ENCODE measurements at places on chromosomes 6 and 20.

DNA sequence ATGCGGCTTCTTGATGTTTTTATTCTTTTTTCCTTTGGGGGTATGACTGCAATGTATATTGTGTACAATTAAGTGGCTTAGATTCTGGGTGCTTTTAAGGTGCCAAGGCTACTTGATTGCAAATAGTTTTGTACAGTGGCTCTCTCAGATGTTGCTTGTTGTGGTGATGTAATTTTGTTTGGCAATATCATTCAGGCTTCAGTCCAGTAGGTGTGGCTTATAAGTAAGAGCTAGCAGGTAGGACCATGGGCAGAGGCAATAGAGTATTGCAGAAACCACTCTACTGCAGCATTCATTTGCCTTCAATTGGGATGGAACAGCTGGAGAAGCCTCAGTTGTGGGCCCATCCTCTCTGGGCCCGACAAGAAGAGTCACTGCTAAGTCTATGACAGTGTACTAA is 407.9 kb upstream of the MAN1A1 start:
- no peak for DNase-seq

DNA sequence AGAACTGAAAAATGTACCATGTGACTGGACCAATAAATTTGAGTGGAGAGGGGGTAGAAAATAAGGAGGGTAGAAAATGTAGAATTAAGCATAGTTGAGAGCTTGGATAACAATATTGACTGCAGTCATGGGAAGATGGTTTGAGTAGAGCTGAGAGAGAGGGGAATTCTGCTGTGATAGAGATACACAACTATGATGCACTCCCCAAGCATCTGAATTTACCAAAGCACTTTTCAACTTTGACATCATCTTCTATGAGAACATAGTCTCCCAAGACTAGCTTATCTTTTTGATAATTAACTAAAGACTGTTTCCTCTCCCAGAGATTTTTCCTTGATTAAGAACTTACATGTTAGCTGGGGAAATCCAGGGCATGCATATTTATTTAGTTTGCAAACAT is 103.1 kb downstream of the TNFRSF21 start:
- DNase-seq: no peak

DNA sequence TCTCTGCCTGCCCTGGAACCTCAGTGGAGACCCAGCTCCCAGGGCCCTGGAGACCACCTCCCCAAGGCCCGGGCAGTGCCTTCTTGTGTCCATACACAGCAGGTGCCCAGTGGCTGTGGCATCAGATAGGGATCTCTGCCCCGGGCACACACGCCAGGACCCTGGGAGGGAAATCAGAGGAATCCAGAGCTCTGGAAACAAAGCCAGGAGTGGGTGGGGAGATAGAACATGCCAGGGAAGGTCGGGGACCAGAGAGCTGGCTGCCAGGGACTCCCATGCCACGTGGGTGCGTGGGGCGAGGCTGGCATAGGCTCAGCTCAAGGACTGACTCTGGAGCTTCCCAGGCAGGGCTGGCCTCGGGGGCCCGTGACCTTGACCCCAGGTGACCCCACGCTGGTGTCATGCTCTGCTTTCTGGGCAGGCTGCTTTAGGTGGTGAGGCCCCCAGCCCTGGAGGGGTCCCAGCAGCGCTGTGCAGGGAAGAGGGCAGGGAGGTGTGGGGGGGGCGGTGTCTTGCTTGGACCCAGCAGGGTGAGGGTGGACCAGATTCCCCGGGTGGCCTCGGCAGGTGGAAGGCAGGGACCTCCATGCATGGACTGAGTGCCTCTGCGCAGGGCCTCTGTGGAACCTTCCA is 17.6 kb upstream of the GATA5 start:
- DNase-seq: no peak

DNA sequence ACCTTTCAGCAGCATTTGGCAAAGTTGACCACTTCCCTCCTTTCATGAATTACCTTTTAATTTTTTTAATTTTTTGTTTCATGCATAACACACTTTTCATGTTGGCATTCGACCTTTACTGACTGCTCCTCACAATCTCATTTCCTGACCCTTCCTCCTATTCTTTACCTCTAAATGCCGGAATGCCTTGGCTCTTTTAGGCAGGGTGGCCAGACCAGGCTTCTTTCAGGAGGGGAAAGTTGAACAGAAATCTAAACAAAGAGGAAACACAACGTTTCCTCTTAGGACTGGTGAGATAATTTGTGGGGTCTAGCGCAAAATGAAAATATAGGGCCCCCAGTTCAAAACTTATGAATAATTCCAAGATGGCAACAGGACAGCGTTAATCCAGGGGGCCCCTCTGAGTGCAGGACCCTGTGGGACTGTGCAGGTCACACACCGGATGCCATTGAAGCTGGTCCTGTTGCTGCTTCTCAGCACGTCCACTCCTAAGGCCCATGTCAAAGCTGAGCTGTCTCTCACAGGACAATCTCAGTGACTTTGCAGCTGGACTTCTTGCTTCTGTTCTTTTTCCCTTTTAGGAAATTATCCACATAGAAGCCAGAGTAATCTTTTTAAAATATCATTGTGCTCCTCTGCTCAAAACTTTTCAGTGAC is 313.8 kb downstream of the HDGFL1 start:
- no peak for DNase-seq

DNA sequence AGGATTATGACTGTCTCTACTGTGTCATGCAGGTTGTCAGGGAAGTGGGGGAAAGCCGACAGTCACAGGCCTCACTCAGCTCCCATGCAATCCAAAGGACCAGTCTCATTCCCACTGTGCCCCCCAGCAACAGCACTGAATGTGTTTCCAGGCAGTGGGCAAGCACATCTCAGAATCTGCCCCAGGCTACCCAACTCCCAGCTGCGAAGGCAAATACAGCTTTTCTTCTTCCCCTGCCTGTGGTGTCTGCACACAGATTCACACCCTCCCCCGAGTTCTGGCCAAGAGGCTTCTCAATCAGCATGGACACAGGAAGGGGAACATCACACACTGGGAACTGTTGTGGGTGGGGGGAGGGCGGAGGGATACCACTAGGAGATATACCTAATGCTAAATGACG is 75.3 kb downstream of the SNAP91 start:
- DNase-seq: no peak

DNA sequence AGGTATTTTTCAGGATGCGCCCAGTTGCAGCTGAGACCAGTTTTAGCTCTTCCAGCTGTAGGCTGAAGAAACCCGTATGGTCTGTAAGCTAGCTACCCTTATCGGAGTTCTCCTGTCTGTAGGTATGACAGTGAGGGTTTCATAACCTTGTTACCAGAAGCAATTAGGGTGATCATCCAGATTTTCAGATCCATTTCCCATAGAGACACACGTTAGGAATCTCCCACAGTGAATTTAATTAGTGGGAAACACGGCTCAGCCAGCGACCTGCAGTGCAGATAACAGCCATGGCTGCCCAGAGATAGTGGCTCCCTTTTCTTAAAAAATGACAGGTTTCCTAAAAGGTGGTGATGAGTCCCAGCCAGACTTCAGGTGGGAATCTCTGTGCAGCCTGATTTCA is 111.1 kb downstream of the BTBD3 start:
- no peak for DNase-seq

DNA sequence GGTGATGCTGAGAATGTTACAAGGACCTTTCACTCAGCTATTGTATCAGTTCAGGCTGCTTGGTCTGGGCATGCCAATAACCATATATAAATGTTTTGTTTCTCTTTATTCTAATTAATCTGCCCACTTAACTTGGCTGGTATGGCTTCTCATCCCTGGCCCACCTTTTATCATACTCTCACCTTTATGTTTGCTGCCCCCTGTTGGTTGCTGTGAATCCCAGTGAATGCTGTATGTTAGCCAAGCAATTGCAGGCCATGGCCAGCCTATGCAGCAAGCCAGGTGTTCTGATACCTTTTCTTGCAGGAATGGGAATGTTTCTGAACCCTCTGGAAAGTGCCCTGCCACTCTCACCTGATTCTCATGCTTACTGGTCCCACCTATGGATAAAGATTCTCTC is 54.6 kb downstream of the PCSK2 start:
- DNase-seq: no peak

GRCh38 chr6:152201120-152201519 is 393.6 kb downstream of the ESR1 start:
- DNase-seq: no peak

DNA sequence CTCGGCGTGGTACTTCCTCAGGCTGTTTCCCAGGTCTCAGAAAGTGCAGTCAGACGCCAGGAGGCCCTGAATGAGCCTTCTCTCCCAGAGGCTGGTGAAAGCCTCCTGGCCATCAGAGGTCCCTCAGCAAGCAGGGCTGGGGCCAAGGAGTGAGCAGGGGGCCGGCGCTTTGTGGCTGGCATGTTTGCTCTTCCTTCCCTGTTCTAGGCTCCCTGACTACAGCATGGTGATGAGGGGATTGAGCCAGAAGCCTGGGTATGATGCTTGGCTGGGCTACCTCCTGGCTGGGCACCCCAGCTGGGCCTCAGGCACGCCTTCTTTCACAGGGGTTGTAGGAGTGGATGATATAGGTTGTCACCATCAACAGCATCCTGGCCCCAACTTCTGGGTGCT is 11.7 kb upstream of the DNAJC5 start:
- DNase-seq: no peak

- DNase-seq: no peak
Observed at GRCh38 chr20:25198663-25199383, 3.3 kb downstream of the ENTPD6 start.

DNA sequence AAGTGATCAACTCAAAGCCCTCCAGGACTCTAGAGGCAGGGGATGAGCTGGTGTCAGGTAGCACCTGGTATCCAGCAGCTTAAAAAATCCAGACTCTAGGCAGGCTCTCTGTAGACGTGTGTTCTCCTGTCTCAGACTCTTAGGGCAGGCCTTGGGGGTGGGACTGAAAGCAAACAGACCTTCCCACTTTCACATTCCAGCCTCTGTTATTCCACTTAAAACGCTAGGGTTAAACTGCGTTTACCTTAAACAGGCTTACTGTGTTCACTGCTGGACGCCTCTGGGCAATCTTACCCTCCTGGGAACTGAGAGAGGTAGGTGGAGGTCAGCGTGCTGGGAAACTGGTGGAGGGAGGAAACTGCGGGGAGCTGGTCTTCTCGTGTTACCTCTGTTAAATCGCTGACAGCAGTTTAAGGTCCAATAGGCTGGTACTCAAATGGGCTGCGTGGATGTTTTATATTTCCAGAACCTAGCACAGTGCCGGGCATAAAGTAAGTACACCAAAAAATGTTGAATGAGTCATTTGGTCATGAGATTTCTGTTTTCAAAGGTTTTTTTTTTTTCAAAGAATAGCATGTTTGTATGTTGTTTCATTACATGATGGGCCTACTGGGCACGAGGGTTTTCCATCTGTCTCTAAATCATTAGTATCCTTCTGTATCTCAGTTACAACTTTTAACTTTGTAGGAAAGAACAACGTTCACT is at the start of gene GCNT2:
Gene GCNT2 (plus strand): TSS at position 248 of the 705 bp plus-strand sequence. CDS start 7,561 bp downstream, outside the sequence.
- no peak for DNase-seq

DNA sequence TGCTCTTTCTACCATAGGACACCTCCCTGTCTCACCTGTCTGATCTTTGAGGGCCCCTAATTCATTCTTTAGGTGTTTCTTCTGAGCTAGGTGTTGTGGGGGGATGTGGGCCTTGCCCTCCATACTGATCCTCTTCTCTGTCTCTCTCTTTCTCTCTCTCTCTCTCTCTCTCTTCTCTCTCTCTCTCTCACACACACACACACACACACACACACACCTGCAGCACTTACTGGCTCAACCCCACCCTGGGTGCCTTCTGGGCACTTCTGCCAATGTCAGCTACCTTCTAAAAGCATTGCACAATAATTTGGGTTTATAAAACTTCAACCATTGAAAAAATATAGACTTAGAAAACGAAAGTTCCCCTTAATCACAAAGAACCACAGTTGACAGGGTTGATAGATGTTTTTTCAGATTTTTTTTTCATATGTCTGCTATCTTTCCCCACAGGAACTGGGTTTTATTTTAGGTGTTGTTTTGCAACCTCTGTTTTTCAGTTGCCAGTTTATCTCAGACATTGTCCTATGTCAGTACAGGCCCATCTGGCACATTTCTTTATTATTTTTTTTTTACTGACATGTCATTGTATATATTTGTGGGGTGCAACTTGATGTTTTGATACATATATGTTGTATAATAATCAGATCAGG is 28.1 kb downstream of the PKIG start:
- DNase-seq: no peak

DNA sequence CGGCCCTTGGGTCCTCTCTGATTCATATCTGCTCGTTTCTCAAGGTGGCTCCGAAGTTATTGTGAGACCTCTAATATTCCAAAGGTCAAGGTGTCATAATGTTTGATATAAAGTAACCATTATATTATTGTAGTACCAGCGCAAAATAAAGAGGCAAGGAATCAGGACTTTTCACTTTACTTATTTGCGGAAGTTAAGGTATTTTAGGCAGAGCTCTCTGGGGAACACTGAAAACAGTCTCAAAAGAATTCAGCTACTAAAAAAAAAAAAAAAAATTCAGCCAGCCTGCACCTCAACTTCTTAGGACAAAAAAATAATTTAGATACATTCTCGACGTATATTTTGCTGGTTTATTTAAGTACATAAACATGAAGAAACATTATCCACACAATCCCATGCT is 2.4 kb downstream of the OSER1 start:
- DNase-seq: no peak

GRCh38 chr6:15752820-15753219 is 90.0 kb upstream of the DTNBP1 start:
- no peak for DNase-seq

DNA sequence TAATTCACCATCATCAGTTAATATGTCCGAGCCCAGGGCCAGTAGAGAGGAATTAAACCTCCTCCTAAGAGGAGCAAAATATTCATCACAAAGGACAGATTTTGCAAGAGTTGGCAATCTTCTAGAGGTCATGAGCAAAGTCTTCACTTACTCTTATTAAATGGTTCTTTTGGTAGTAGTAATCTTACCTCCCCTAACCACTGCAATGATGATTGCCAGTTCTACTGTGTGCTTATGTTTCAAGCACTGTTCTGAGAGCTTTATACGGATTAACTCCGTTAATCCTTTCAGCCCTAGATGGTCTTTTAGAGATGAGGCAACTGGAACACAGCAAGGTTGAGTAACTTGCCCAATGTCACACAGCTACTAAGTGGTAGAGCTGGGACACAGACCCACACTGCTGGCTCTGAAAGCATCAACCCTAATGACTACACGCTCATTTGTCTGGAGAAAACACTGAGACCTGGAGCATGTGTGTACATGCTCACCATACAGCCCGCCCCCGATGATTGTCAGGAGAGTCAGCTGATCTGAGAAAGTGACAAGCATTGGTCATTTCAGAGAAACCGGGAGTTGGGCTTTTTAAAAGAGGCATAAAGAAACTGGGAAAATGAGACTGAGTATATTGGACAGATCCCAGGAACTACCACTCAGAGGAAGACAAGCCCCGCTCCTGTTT is 276.0 kb downstream of the NRN1 start:
- DNase-seq: no peak

- DNase-seq: no peak
Observed at GRCh38 chr6:164982389-164982788, 327.0 kb downstream of the C6orf118 start.

GRCh38 chr6:139778688-139779087 is 404.2 kb upstream of the CITED2 start:
- DNase-seq: peak; percentile 50

- DNase-seq: no peak
Observed at GRCh38 chr6:108200631-108201030, 34.8 kb downstream of the NR2E1 start.

GRCh38 chr6:48123601-48124000 is 12.6 kb upstream of the PTCHD4 start:
- no peak for DNase-seq
